ENCODE measurements at places on chromosomes 1 and 21.

DNA sequence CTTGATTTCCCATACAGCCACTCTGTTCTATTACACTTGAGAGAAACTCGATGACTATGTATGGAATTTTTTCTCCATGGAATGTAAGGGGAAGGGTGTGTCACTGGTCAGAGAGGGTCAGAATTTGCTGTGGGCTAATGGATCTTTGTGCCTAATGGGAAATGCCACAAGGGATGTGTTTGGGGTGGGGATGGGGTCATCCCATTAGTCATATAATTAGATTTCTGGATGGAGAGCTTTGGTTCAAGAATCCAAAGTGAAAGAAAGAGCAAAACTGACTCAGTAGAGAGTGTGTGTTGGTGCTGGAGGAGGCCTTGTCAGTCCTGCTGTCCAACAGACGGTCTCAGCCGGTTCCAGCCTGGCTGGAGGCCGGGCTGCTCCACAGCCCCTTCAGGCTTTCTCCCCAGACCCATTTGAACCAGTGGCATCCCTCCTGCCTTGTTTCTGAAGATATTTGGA is 86.4 kb downstream of the LAMC2 start:
- no peak for DNase-seq

DNA sequence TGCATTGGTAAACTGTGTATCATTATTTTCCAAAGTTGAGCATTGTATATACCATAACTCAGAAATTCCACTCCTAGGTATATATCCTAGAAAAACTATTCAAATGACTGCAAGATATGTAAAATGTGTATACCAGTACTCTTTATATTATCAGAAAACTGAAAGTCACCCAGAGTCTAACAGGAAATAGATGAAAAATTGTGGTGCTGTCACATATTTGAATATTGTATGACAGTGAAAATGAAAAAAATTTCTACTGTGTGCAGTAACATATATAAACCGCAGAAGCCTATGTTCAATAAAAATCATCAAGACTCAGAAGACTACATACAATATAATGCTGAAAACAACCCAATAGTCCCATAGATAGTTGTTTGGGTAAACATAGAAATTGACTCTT is 74.4 kb upstream of the LYPLAL1 start:
- no peak for DNase-seq

DNA sequence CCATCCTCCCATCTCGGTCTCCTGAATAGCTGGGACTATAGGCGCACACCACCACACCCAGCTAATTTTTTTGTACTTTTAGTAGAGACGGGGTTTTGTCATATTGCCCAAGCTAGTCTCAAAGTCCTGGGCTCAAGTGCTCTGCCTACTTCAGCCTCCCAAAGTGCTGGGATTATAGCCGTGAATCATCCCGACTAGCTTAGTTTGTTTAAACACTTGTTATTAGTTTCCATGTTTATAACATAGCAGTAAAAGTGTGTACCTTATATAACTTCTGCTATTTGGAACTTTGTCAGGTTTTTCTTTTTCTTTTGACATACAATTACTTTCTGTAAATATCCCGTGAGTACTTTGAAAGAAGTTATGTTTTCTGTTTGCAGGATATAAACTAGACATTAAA is 60.6 kb upstream of the C1orf21 start:
- no peak for DNase-seq

DNA sequence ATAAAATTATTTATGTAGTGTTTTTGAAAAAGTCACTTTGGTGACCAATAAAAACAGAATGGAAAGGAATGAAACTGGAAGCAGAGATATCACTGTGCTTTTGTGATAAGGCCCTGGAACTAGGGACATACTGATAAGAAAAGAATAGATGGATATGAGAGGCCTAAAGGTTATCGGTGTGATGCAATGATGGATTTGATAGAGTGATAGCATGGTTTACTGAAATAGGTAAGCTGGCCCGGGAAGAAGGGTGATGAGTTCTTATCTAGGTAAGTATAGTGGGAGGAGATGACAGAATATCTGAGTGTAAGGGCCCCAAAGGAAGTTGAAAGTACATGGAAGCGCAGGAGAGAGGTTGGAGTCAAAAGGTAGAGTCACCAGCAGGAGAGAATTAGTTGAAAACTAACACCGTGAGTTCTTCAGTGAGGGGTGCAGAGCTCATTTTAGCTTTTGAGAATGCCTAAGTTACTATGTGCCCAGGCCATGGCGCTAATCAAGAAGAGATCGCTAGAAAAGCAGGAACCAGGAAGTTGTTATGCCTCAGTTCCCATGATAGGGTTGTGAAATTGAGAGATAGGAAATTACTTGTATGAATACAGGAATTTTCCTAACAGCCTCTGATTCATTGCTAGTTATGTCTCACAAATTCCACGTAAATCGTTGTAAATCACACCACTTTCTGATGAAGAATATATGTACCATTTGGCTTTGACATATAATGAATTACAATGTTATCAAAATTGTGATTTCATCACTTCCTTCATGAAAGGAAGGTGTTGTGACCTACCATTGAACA is 115.3 kb downstream of the PLA2G4A start:
- DNase-seq: no peak

DNA sequence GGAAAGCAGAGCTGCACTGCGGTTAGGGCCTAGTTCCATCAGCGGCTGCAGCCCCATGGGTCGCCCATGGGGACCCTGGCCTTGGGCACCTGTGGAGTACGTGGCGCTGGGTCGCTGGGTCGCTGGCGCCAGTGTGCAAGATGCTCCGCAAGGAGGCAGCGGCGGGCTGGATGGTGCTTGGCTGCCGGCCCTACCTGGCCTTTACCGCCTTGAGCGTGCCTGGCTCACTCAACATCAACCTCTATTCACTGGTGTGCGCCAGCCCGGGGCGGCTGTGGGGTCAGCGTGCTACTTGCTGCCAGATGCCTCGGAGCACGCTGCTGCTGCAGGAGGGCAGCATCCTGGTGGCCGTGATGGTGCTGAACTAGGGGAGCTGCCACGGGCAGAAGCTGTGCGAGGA is 85.1 kb upstream of the RHOU start:
- DNase-seq: no peak

DNA sequence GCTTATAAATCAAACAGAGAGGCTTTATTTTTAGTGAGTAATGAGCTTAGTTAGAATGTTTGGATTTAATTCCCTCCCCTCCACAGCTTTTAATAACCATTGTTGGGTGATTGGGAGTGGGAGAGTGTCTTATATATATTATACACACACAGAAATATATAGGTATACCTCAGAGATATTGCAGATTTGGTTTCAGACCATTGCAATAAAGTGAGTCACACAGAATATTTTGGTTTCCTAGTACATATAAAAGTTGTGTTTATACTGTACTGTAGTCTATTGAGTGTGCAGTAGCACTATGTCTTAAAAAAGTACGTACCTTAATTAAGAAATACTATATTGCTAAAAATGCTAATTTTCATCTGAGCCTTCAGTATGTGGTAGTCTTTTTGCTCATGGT is 44.4 kb downstream of the RPS6KC1 start:
- no peak for DNase-seq

- DNase-seq: no peak
These were observed 492.2 kb upstream of the PKN2 start for GRCh38 chr1:88191917-88192316.

DNA sequence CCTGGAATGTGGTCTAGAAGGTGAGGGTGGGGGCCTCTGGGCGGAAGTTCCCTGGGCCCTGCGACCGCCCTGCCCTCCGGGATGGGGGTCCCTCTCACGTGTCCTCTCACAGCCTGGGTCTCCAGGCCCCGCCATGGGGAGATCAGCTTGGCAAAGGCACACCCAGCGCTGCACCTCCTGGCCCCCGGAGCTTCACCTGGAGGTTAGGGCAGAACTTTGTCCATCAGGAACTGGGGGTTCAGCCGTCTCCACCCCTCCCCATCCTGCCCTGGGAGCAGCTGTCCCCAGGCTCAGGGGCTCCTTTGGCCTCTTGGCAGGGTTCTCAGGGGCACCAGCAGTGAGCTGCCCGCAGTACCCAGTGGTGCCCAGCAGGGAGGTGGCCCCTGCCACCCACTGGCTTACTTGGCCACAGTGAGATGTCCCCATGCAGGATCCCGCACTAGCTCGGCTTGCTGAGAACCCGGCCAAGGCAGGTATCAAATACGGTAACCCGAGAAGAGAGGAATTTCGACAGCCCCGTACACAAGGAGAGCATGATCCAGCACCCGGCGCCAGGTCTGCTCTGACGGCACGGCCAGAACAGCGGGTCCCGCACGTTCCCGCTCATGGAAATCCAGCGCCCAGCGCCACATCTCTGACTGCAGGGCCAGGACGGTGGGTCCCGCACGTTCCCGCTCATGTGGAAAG is 36.7 kb downstream of the RRP1 start:
- no peak for DNase-seq

DNA sequence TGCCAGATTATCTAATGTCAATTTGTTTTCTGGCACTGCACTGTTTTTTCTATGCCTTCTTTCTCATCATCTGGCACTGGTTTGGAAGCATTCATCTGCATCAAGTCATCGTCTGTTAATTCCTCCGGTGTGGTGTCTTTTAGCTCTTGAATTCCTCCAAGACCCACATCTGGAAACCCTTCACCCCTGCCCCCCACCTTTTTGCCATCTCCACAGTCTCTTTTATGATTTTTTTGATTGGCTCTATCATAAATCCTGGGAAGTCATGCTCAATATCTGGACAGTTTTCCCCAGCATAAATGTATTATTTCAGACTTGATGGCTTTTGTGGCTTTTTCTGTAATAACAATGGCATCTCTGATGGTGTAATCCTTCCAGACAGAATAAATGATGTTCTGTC is 10.4 kb upstream of the KCNK1 start:
- DNase-seq: no peak

DNA sequence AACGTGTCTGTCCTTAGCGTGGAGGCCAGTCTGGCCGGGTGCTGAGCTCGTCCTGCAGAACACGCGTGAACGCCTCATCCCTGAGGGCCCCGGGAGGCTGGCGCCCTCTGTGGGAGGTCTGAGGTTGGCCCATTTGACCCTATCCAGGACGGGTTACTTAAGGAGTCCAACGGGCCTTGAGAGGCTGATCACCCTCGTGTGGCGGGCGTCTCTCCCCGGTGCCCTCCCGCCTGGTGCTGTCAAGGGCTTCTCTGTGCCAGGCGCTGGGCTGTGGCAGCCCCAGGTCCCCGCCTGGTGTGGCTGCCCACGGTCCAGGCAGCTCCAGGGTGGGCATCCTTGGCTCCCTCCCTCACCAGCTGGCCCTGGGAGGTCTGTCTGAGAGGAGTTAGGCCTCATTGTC is 9.7 kb downstream of the SKI start:
- no peak for DNase-seq

DNA sequence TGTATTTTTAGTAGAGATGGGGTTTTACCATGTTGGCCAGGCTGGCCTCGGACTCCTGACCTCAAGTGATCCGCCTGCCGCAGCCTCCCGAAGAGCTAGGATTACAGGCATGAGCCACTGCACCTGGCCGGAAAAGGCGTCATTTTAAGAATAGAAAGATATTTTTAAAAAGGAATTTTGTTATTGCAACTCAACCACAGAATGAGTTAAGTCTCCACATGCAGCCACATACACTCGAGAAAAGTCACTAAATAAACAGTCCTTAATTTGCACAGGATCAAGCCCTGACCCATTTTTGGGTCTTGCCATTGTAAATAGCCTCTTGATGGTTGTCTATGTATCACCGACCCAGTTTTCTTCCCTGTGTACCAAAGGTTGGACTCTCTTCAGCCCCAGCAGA is 85.5 kb downstream of the FBXO2 start:
- no peak for DNase-seq

DNA sequence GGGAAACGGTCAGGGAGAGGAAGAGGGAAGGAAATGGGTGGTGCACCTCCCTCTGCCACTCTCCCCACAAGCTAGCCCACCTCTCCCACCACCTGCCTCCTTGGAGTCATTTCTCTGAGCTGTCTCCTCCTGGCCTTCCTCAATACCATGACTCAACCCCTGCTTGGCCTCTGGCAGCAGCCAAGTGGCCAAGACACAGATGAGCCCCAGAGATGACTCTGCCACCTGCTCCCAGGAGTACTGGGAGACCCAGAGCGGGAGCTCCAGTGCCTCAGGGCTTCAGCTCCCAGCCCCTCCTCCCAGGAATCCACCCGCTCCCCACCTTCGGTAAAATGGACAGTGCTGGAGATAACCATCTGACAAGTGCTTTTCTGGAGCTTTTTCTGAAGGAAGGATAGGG is 2.6 kb downstream of the S100A16 start:
- peak; percentile 29 for DNase-seq

- DNase-seq: peak; percentile 80
These were observed 29.1 kb upstream of the A3GALT2 start for GRCh38 chr1:33349778-33350610.

DNA sequence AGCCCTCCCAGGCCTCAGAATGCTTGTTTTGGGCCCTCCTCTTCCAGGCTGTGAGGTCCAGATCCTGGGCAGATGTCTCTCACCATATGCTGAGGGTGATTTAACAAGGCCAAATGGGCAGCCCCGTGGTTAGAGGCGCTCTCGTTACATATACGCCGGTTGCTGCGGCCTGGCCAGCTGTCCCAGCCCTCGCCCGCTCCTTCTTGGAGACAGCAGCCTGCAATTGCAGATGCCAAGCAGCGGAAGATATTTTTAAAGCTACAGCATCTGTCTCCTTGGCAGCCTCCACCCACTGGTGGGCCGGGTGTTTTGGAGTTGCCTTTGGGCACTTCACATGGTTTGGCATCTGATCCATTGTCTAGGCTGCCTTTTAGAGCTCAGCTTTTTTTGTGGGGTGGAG is 178.8 kb upstream of the NFIA start:
- DNase-seq: no peak

DNA sequence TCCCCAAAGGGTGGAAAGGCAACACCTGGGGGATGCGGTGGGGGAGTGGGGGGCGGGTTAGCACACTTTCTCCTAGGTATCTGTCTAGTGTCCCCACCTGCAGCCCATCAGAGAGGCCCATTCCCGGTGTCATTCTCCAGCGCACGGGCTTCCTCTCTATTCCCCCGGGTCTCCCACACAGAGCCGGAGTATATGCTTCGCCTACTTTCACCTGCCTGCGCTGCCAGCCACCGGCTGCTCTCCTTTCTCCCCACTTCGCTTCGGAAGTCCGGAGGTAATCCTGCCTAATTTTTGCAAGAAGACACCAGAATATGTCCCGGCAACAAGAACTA is 852 bp downstream of the RGS7 start:
- DNase-seq: no peak

DNA sequence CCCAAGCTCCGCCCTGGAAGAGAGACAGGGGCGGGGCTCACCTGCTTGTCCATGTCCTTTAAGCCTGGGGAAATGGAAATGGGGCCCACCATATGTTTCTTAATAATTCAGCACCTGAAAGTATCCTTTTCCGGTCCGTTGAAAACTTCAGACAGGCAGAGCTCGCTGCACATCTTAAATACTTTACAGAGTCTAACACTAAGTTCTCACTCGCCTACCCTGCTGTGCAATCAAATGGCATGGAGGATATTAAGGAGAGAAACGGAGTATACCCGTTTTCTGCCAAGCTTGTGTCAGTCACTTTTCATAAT is 467 bp upstream of the CC2D1B start:
- DNase-seq: no peak

All from inflammatory macrophage treated with lipopolysaccharide for 1 hour (primary cell).